ENCODE measurements at places on chromosomes 5 and 9. TPM values are rescaled to one million over a fixed set of nuclear protein-coding genes. Genes with fewer than 3 reads are reported as not detected.

The PROB1 gene
- total RNA-seq = 56.5 TPM

The STK32A gene
- 0.50 TPM for total RNA-seq

The PTGES gene
- 2.4 TPM for total RNA-seq

The PRELID2 gene
- 18.9 TPM for total RNA-seq

The CDKN2A gene
- not detected for total RNA-seq

The TMEM252 gene
- total RNA-seq = not detected

The FGFR4 gene
- total RNA-seq = 1.4 TPM

The TMEM171 gene
- total RNA-seq = not detected

The LMBRD2 gene
- total RNA-seq = 14.5 TPM

The SLC27A6 gene
- 52.2 TPM for total RNA-seq

The FOXD4L4 gene
- not detected for total RNA-seq

The HTR1A gene
- not detected for total RNA-seq

The SNAPC4 gene
- 4.4 TPM for total RNA-seq

The PLK2 gene
- total RNA-seq = 72.3 TPM

The CARD9 gene
- 0.79 TPM for total RNA-seq

The C9orf50 gene
- total RNA-seq = not detected

The F12 gene
- total RNA-seq = not detected

The CTNND2 gene
- 5.4 TPM for total RNA-seq

The ANKRD34B gene
- total RNA-seq = not detected

The SOX30 gene
- not detected for total RNA-seq

The SH3TC2 gene
- total RNA-seq = 15.7 TPM

The STOML2 gene
- total RNA-seq = 150 TPM

The FST gene
- total RNA-seq = 3.2 TPM

The PHAX gene
- total RNA-seq = 31.7 TPM

The BRD3OS gene
- 4.7 TPM for total RNA-seq

The DNM1 gene
- total RNA-seq = 5.4 TPM

The TMEM203 gene
- 43.3 TPM for total RNA-seq

The KIF4B gene
- total RNA-seq = 0.05 TPM

The SPINK7 gene
- not detected for total RNA-seq

The PTGR1 gene
- 46.8 TPM for total RNA-seq

The FGD3 gene
- total RNA-seq = 3.2 TPM

The ZBTB6 gene
- total RNA-seq = 5.8 TPM

The ATOSB gene
- 15.6 TPM for total RNA-seq

The RPS14 gene
- 1,255 TPM for total RNA-seq

The CCDC192 gene
- total RNA-seq = not detected

The AIF1L gene
- total RNA-seq = 22.9 TPM

The TAF11L10 gene
- total RNA-seq = not detected
